ENCODE measurements at places on chromosomes 2 and 18. TPM values are rescaled to one million over a fixed set of nuclear protein-coding genes. Genes with fewer than 3 reads are reported as not detected.

DNA sequence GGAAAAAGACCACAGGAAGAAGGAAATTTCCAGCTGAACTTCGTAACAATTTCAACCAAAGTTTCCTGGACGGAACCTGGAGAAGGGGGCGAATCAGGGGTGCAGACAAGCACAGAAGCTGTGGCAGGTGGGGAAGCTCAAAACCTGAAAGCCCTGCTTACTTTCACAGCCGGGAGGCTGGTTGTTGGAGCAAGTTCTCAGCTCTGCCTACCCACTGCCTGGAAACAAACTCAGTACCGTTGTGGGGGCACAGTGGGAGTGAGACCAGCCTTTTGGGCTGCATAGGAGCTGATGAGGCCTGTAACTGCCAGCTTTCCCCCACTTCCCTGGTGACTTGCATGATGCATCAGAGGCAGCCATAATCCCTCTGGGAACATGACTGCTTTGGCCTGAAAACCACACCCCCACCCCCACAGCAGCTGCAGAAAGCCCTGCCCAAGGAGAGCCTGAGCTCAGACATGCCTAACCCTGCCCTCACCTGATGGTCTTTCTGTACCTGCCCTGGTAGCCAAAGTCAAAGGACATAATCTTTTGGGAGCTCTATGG lies 207.0 kb upstream of the VWC2L start:
- no peak for DNase-seq

DNA sequence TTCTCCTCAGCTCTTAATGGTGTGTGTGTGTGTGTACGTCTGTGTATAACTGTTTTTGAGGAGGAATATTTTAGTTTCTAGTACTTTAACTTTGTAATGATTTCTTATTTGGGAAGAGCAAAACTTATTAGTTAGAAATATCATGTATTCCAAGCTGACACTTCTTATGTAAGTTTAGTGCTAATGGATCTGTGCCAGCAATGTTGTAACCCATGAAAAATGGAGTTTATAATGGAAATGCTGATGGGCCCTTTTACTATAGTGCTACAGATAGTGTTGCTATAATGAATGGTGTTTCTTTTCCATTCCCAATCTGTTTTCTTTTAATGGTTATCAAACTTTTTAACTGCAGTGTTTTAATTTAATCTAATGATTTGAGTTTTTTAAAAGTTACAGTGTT lies 49.8 kb upstream of the OTX1 start:
- DNase-seq: no peak

DNA sequence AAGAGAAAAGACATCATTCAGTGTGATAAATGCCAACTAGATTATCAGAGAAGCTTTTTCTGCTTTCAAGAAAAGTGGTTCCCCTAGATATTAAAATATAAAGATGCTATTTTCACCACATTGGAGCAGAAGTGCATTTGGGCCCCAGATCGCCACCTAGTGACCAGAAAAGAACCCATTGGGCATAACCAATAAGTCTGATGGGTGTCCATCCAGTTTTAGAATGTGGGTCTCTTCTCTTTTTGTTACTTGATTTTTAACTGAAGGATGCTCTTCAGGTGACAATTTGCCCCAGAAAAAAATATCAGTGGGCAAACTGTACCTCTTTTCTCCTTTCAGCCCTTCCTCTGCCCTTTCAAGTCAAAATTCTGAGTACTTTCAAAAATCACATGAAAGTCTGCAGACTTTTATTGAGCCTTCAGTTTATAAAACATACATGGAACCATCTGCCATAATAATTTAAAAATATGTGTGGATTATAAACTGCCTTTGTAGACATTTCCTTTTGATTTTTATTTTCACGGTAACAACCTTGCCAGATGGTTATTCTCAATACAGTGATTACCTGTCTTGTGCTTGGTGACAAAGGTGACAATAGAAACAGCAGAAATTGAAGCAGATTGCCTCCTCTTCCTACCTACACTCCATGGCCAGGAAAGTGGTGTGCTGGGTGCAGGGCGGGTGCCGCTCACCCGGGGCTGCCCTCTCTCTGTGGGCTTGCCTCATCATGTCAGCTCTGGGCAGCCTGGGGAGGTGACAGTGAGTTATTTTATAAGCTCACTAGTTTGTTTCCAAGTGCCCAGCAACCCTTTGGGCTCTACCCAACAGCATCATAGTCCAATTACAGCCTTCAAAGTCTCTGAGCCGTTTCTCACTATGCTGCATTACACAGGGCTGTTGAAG lies 124.5 kb downstream of the DCDC2C start:
- DNase-seq: no peak

Gene LYPD1
- total RNA-seq: 308 TPM

DNA sequence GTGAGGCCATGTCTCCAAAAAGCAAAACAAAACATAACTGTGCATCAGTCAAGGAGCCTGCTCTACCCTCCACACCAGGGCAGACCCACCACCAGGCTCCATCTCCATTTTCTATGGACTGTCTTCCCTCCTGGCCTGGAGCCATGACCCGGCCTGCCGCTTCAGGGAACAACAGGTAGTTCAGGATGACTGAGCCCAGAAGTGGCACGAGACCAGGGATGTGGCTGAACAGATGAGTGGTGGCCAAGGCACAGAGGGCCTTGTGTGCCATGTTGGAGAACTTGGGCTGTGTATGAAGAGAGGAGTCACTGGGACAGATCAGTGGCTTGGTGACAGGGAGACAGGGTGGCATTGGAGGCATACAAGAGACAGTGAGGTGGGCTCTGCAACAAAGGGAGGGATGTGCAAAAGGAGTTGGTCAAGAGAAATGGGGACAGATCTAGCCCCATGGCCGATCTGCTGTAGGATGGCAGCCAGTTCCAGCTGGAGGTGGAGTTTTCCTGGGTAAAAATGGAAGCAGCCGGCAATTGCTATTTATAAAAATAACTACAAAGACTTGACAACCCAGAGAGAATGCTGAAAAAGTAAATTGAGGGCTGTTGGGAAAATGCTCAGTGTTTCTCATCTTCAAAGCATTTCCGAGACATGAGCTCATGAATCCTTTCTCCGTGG lies 35.0 kb downstream of the TMEM177 start:
- no peak for DNase-seq

DNA sequence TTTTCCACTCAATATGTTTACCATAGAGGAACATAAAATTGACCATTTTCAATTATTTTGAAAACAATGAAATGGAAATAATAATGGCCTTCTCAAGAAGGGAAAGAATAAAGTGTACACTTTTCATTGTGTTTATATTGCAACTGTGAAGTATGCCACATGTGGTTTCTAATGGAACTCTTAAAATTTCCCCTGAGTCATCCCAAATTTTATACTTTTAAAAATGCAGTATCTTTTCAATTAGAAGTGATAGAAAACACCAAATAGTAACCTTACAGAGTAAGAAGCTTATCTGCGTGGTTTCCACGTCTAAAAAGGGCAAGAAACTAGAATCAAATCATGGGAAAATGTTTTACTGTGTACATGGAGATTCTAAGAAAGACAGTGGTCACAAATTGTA lies 70.0 kb downstream of the SCG2 start:
- no peak for DNase-seq

Gene SLC30A3
- total RNA-seq: not detected

DNA sequence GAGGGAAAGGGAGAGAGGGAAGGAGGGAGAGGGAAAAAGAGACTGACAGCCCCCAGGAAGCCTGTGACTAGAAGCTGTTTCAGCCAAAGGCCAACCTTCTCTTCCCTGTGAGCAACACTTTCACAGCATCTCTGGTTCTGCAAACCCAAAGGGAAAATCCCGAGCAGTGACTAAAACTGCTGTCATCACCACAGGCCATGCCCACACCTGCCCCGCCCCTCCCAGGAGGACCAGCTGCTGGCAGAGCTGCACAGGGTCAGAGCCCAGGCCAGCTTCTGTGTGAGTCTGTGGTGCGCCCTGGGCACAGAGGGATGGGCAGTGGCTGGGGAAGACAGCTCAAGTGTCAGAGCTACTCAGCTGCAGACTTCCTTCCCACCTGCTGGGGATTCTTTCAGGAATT lies 64.9 kb upstream of the OTOS start:
- DNase-seq: peak; percentile 66

GRCh38 chr18:42229211-42230210 lies 274.5 kb downstream of the PIK3C3 start:
- DNase-seq: no peak

- DNase-seq: peak; percentile 48
Measured at GRCh38 chr2:55045780-55046179, 4.5 kb downstream of the RTN4 start.

- no peak for DNase-seq
Measured at GRCh38 chr2:237441605-237442274, 27.8 kb upstream of the COL6A3 start.

Gene KYNU
- total RNA-seq: 187 TPM

DNA sequence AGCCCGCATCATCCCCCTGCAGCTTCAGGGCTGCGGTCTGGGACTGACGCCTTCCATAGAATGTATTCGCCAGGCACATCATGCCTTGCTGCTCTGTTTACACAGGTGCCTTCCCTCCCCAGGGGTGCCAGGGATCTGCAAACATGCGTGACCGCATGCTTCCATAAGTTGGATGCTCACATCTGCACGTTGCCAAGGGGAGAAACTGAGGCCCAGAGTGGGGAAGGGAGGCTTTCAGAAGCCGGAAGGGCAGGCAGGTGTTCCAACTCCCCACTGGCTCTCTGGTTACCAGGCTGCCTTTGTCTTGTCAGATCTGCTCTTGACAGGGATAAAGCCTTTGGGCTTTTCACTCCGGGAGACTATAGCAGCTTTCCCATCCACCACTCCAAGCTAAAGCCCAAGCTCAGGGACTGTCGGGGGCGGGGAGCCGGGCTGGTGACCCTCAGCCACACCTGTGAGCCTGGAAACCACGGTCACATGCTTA lies 125.8 kb upstream of the TNP1 start:
- no peak for DNase-seq

- DNase-seq: no peak
Measured at GRCh38 chr18:59265246-59265973, 7.8 kb downstream of the RAX start.

DNA sequence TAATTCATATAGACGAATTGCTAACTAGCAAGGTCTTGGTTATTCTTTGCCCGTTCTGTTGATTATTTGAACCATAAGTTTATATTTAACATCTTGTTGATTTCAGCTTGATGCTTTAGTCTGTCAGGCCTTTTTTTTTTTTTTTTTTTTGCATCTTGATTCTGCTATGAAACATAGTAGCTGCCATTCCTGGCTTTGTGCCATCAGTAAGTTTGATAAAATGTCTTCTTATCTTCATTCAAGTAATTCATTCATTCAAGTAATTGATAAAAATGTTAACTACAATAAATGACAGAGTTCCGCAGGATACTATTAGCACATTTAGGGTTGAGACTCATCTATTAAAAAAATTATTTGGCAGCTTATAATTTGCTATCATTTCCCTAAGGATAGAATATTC lies 134.7 kb downstream of the LYPD6B start:
- no peak for DNase-seq

GRCh38 chr2:44744961-44745892 lies 196.3 kb upstream of the SIX3 start:
- DNase-seq: no peak

DNA sequence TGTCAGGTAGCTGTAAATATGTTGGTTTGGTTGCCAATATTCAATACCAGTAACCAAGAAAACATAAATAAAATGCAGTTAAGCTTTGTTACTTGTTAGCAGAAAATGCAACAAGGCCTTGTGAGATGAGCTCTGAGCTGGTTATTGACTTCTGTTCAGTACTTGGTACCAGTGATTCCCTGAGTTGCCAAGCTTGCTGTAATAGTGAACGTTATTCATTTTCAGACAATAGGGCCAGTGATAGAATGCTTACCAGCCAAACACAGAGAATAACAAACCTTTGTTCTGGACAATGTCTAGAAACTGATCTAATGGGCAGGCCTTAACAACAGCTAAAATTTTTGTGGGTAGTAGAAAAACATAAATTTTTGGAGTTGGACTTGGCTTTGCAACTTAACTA lies 29.5 kb downstream of the RASGRP3 start:
- DNase-seq: no peak

DNA sequence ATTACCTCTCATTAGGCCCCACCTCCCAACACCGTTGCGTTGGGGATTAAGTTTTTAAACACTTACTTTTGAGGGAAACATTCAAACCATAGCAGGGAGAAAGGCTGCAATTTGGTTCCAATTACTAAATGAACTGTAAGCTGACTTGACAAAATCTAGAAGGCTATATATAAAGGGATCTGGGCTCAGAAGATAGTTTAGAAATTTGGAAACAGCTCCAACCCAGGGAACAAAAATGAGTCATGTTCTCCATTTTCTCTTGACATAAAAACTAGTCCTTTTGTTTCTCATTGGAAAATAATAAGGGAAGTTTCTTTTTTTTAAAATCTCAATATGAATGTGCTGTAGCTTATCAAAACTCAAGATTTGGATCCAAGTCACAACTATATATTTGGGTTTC lies 17.5 kb downstream of the MOGAT1 start:
- no peak for DNase-seq

DNA sequence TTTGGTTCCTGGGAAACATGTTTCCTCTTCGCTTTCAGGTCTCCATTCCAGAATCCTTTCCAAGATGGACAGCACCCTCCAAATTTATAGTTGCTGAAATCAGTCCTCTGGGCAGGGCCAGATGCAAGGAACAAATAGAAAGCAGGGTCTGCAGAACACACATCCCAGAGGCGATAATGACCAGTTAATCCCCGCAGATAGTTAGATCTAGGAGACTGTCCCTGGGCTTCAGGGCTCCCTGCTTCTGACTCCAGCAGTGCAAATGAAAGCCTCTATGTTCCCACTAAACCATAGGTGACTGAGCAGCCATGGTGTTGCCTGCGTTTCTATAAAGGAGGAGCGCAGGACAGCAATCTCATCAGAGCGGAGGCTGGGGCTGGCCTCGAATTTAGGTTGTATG lies 38.7 kb downstream of the SRSF7 start:
- DNase-seq: no peak

- no peak for DNase-seq
Measured at GRCh38 chr2:47218899-47219525, 63.9 kb upstream of the STPG4 start.

DNA sequence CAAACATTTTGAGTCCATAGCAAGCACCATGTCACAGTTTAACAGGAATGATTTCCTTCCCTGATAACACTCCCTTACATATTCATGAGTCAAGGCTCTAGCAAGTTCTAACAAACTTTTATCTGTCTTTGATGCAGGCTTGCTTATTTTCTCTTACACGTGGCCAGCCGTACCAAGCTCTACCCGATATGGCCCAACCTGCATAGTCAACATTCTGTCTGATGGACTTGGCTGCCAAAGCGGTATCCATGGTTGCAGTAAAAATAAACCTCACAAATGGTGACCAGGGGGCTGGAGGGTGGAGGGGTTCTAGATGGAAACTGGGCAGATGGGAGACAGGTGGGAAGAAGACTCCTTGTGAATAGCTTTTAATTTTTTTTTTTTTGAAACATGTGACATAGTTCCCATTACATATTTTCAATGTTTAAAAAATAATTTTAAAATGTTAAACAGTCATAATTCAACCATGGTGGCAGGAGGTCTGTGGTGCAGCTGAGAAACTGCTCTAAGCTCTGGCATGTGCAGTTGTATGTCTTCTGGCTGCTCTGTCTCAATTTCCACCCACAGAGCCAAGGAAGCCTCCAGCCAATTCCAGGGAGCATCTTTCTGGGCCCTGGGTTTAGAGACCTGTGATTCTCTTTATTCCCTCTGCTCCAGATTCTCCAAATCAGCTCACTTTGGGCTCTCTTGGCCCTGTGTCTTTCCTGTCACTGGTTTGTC lies 20.7 kb upstream of the CXCR1 start:
- no peak for DNase-seq

- DNase-seq: no peak
Measured at GRCh38 chr2:168403736-168404135, 52.3 kb upstream of the CERS6 start.

GRCh38 chr2:106065268-106065982 lies 128.7 kb downstream of the UXS1 start:
- no peak for DNase-seq

All from Caki2 (cell line).